GM13976 (cell line): ENCODE measurements at places on chromosomes 6 and 20.
A peak's percentile ranks its signal among the peaks of the same experiment; 100 is the strongest.

DNA sequence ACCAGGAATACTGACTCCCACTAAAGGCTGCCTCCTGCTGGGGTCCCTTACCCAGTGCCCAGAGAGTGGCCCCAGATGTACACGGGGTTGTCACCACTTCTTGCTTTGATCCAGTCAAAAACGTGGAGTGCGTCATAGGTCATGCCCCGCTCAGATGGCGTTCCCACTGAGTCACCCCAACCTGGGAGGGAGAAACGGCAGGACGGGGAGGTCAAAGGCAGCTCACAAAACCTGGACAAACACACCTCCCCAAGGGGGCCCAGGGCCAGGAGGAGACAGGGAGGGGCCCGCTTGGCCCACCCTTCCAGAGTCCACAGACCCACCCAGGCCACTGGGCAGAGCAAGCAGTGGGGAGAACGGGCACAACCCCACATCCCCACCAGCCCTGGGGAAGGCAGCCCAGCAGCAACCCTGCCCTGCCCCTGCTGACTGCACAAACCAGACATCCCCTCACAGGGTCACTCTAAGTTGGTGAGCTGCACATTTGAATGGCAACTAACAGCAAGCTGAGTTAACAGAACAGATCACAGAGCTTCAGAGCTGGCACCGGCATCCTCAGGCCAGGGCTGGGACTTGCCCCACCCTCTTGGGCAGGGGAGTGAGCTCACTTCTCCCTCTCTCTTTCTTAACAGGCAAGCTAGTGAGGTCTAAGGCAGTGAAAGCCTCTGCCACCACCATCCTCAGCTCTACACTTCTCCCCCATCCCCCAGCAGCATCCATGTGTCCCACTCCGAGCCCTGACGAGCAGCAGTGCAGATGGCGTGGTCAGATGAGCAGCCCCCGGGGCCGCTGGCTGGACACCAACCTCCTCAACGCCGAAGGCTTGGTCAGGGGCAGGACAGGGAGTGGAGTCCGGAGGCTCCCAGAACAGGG lies 61.7 kb downstream of the PYGB start:
- no peak for DNase-seq

DNA sequence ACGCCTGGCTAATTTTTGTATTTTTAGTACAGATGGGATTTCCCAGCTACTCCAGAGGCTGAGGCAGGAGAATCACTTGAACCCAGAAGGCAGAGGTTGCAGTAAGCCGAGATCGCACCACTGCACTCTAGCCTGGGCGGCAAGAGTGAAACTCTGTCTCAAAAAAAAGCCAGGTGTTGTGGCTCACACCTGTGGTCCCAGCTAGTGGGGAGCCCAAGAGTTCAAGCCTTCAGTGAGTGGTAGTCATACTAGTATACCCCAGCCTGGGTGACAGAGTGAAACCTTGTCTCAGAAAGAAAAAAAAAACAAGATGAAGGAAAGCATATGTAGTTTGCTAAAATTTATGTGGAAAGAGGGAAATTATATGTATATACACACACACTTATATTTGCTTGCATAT lies 20.0 kb upstream of the POU5F1 start:
- DNase-seq = no peak

- no peak for DNase-seq
Measured at GRCh38 chr20:14921513-14921912, 584.1 kb upstream of the FLRT3 start.

GRCh38 chr20:50920997-50921396 lies 10.2 kb downstream of the ADNP start:
- DNase-seq = no peak

DNA sequence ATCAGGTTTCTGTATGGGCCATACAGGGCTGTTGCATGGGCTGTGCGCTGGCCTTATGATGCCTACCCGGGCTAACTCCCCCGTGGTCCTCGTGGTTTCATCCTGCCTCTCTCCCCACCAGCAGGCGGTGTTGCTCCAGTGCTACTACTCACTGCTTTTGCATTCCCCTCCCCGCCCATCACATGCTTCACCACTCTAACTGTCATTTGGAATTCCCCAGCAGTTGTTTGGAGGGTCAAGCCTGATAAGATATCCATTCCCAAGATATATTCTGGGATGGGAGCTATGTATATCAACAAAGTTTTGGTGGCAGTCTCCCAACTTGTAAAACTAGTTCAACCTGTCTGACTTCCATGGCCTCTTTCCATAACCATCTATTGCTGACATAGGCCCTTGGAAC lies 233.2 kb upstream of the SOX4 start:
- DNase-seq = no peak

DNA sequence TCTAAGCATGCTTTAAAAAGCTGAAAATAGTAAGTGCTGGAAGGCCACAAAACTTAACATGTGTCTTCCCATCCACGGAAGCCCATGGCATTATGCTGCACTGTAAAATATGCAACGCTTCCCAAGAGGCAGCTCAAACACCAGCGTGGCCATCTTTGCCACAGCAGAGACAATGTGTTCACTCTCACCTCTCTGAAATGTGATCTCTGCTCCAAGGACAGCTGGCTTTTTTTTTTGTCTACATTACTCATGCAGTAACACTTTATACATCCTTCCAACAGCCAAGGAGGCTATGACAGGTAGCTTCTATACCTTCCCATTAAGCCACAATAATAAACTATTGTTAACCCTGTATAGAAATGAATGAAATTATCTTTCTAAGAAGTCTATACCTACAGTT lies 49.2 kb downstream of the BLOC1S5 start:
- no peak for DNase-seq

GRCh38 chr6:1670711-1671462 lies 61.2 kb downstream of the FOXC1 start:
- DNase-seq = no peak

- DNase-seq = no peak
Measured at GRCh38 chr20:44357555-44358125, 2.1 kb downstream of the HNF4A start.

DNA sequence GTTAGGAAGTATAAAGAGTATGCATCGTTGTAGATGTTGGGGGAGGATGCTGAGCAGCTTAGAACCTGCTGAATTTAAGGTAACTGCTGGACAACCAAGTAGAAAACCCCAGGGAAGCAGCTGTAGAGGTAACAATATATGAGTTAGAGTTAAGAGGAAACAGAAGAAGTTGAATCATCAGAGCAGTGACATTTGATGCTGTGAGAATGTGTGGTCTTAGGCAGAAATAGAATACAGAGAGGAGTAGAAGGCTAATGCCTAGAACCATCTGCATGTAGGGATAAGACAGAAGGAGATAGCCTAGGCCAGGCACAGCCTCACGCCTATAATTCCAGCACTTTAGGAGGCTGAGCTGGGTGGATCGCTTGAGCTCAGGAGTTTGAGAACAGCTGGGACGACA lies 22.6 kb upstream of the DYNLRB1 start:
- DNase-seq = no peak

DNA sequence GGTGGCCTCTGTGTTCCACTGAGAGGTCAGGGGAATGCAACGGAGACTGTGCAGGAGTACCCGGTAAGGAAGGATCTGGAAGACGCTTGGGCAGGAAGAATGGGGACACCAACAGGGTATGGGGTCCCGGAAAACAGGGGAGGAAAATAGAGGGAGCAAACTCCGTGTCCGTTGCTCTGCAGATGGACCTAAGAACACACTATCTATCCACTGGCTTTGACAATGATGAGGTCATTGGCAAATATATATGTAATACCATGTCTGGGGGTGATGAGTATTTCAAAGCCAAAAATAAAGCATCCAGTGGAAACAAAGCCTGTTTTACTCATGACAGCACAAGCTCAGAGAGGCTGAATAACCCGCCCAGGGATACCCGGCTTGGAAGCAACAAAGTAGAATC lies 80.2 kb downstream of the BMP7 start:
- no peak for DNase-seq

- DNase-seq = no peak
Measured at GRCh38 chr6:42555477-42556457, 8.1 kb upstream of the UBR2 start.

GRCh38 chr20:12090920-12091319 lies 173.2 kb downstream of the BTBD3 start:
- no peak for DNase-seq

DNA sequence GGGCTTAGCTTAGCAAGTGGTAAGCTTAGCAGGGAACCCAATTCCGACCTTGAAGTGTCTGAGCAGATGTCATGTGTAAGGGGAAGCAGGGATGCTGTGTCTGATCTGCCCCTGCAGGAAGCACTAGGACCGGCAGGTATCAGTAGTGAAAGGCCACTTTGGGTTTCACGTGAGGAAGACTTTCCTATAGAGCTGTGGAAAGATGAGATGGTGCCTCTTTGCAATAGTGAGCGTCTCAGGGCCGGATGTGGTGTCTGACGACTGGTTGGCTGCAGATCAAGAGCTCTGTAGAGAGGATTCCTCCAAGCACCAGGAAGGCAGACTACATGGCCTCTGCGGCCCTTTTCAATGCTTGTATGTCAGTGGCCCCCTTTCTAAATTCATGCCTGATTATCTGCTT lies 98.3 kb downstream of the TIAM2 start:
- DNase-seq = no peak

DNA sequence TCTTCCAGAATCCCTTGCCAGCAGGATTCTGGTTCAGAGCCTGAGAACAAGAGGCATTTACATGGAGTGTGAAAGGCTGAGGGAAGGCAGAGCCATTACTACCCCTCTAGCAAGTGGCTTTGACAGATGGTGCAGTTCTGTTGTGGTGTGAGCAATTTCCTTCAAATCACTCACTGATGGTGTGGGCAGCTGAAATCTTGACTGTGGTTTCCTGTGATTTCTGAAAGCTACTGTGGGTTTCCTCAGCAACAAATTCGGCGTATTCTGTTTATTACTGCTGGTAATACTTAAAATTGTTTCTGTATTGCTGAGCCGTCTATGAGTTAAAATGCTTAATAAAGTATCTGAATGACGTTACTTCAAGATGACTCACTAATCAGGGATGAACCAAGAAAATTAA lies 181.5 kb upstream of the TCF21 start:
- DNase-seq = no peak

DNA sequence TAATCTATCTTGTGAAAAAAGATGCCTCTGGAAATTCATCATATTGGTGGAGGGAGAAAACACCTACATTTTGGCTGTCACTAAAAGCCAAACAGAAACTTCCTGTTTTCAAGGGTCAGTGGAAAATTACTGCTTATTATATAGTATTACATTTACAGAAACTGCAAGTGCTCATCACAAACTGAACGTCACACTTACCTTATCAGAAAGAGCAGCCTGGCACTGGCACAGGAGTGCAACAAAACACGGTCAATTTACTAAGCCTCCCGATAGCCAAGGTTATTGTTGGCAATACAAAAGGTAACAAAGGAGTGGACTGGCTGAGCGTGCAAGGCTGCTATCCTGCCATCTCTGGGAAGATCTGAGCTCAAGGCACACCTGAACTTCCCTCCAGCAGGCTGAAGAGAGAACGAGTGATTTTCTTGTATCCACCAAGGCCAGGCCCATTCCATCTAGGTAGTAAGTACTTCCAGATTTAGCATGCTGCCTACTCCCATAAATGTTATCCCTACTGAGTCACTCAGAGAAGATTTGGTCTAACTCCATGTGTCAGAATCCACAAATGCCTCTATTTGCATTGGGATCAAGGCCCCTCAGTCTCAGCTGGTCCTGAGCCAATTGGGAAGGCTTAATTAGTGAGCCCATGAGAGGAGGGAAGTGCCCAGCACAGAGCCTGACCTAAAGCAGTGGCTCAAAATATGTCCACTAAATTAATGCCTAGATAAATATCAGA lies 399.8 kb downstream of the BTBD9 start:
- peak; percentile 23 for DNase-seq

GRCh38 chr6:42618686-42619085 lies 54.9 kb downstream of the UBR2 start:
- no peak for DNase-seq

GRCh38 chr20:52926505-52926904 lies 45.7 kb upstream of the TSHZ2 start:
- DNase-seq = no peak

- no peak for DNase-seq
Measured at GRCh38 chr6:126947070-126947469, 171.4 kb upstream of the RSPO3 start.

- no peak for DNase-seq
Measured at GRCh38 chr20:58434326-58434725, 45.3 kb downstream of the VAPB start.

DNA sequence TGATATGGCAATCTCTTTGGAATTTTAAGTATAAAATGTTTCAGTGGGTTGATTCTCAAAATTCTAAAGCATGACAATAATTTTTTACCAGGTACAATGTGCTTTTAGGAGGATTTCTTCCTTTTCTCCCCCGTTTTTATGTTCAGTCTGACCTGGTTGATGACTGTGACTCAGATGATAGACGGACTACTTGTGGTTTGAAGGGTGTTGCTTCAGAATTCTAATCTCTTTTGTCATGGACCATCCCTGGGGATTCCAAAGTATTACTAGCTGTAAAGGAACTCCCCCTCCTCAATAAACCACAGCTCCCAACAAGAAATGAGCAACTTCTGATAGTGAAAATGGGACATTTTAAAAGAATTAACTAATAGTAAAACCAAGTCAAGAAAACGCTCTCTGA lies 34.9 kb upstream of the TNFAIP3 start:
- no peak for DNase-seq

GRCh38 chr6:41518118-41518517 lies 28.1 kb upstream of the FOXP4 start:
- DNase-seq = no peak

DNA sequence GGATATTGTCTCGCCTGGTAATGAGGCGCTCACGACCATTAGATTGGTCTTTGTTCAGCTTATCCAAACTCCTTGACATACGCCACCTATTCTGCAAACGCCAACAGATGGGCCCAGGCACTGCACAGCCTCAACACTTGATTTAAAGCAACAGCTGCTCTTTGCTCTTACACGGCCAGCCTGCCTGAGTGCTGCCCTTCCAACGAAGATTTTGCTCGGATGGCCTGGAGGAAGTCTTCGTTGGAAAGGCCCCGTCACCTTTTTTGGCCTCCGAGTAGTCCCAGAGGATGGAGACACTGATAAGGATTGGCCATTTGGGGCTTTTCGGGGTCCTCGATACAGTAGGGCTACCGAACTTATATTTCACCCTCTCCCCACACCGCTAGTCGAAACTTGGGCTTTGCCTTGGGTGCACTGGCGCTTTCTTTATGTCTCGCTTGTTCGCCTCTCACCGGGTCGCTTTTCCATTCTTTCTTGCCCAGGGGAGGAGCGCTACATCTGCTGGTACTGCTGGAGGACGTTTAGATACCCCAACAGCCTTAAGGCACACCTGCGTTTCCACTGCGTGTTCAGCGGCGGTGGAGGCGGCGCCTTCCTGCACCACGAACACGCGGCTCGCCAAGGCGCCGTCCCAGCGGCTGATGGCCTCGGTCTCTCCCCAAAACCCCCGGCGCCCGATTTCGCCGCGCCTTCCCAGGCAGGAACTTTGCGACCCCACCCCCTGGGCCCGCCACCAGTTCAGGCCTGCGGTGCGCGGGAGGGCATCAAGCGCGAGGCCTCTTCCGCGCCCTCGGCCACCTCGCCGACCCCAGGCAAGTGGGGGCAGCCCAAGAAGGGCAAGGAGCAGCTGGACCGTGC lies 6.1 kb downstream of the PRDM13 start:
- no peak for DNase-seq

GRCh38 chr6:158061709-158062461 lies 80.2 kb downstream of the SYNJ2 start:
- DNase-seq = no peak
